ENCODE measurements at places on chromosomes 4 and X. TPM values are rescaled to one million over a fixed set of nuclear protein-coding genes. Genes with fewer than 3 reads are reported as not detected.

GRCh38 chr4:7634661-7635251, 200.0 kb upstream of the PSAPL1 start:
- no peak for DNase-seq

- DNase-seq, result no peak
Measured at GRCh38 chr4:165177725-165178666, 29.4 kb upstream of the KLHL2 start.

Gene DUSP9
- 0.42 TPM for total RNA-seq

DNA sequence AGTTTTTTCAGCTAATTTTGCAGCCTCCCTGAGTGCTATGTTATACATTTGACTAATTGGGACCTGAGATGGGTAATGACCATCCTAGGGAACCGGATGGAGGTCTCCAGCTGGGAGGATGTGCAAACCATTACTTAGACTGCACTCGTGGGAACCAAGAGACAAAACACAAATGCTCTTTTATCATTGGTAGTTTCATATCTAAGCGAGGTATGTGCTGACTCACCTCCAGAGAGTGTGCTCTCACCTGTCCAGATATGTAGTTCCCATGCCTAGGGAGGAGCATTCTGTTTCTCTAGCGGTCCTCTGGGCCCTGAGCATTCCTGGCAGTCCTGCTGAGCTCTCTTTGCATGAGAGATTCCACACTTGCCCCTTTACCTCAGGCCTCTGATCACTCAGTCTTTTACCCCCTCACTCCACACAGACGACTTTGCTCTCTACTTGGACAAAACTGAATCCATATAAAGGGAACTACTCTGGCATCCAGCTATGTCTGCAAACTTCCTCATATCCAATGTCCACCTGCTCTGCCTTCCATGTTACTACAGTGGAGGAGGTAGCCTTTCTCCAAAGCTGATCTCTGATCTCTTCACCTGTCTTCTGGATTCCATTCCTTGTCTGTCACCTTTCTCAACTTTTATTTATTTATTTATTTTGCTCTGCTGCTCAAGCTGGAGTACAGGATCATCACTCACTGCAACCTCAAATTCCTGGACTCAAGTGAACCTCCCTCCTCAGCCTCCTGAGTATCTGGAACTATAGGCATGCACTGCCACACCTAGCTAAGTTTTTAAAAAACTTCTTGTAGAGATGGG, 88.4 kb downstream of the LRP2BP start:
- no peak for DNase-seq

GRCh38 chrX:41300758-41301437, 33.1 kb upstream of the DDX3X start:
- DNase-seq, result no peak

Gene SFRP2
- total RNA-seq, result 0.68 TPM

- DNase-seq, result no peak
Measured at GRCh38 chrX:103254171-103254824, 657 bp downstream of the TCEAL8 start.

DNA sequence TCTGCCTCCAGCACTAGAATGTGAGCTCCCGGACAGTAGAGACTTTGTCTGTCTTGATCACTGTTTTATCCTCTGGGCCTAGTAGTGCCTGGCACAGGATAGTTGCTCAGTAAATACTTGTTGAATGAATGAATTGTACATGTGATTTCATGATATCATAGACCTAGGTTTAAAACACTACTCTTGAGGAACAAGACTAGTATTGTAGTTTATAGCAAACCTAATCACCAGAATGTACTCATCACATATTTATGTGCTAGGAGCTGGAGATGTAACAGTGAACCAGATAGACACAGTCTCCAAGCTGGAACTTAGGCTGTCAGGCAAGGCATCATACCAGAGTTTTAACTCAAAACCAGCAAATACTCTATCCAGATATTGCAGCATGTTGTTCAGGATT, 23.5 kb downstream of the GAB3 start:
- DNase-seq, result no peak

DNA sequence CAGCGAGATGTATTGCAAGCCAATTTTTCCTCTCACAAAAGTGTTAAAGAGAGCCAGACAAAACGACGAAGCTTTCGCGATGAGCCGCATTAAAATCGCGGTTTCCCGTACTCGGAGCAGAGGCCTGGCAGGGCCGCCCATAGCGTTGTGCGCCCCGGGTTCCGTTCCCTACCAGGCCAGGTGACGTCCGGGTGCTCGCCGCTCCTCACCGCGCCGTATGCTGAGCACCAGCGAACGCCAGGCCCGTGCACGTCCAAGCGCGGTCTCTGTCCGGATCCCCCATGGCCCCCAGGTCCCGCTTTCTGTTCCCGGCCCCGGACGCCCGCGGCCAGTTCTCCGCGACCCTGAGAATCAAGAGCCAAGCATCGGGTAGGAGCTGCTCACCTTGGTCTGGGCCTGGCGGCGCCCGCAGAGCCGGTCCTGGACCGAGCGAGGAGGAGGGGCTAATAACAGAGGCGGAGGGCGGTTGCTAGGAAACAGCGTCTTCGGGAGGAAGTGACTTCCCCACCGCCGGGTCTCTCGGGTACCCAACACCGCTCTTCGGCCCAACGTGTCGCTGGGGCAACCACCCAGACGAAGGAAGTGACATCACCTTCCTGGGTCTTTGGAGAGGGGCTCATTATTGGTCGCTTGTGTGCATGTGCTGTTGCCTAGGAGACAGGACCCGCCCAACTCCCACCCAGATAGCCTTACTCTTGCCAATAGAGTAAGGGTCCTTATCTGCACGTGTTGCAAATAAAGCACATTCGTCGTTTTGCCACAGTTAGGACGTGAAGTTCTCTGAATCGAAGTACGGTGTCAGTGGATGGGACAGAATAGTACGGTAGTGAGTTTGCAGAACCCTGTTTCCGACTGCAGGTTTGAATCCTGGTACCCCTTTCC, at the start of gene MAP9:
TSS of gene MAP9 (minus strand) at position 579 of the 882 bp plus-strand sequence. CDS start 1,115 bp downstream, outside the sequence.
- DNase-seq, result peak; percentile 82

Gene SYTL5
- not detected for total RNA-seq

DNA sequence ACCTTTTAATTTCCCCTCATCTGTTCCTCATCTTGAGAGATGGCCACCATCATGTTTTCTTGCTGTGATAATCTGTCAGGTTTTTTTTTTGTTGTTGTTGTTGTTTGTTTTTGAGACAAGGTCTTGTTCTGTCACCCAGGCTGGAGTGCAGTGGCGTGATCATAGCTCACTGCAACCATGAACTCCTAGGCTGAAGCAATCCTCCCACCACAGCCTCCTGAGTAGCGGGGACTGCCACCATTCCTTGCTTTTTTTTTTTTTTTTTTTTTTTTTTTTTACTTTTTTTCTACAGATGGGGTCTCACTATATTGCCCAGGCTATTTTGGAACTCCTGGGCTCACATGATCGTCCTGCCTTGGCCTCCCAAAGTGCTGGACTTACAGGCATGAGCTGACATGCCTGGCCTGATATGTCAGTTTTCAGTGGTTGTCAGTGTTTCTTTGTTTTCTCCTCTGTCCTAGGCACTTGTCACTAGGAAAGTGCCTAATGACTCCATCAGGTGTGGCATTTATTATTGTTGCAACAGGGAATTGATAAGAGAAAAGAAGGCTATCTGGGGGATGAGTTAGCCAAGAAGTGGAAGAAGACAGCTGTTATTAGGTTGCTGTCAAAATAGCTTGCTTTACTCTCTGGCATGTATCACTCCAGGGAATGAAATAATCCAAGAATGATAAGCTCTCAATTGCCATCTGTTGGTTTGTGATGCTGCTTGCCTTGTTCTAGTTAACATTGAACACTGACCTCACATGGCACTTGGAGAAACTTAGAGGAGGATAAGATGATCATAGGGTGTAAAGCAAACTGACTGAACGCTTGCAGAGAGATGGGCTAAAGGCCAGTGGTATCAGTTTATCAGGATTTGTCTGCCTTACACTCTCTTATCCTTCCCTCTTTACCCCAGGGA, 41.7 kb downstream of the TMEM164 start:
- no peak for DNase-seq

Gene SOWAHB
- total RNA-seq, result 0.05 TPM

Gene DDIT4L
- not detected for total RNA-seq

GRCh38 chr4:154218051-154218450, 273.5 kb downstream of the DCHS2 start:
- DNase-seq, result no peak

Gene SMAD1
- 2.3 TPM for total RNA-seq

Gene GABRB1
- not detected for total RNA-seq

- DNase-seq, result no peak
Measured at GRCh38 chr4:169385376-169385775, 114.6 kb upstream of the SH3RF1 start.

DNA sequence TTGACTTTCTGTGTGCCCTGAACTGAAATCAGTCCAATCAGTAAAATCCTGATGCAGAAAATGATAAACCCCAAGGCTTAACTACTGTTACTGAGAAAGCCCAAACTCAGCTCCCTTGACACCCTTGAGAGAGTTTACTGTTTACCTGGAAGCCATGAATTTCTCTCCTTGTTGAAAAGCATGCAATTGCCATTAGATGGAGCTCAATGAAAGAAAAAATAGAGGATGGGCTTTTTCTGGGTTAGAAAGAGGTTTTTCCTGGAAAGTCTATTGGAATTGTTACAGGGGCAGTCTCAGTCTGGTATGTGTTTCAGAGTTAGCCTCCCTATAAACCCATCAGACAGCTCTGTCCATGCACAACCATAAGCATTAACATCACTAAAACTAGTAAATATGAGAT, 66.4 kb upstream of the C4orf54 start:
- DNase-seq, result no peak

- no peak for DNase-seq
Measured at GRCh38 chr4:179536694-179537093, 2094.5 kb upstream of the AGA start.

Gene IL21
- 109 TPM for total RNA-seq

- DNase-seq, result no peak
Measured at GRCh38 chr4:10087152-10087791, 29.3 kb downstream of the WDR1 start.

Gene CLDN22
- total RNA-seq, result not detected

Gene ODAM
- total RNA-seq, result not detected

Gene RIPPLY1
- total RNA-seq, result not detected

DNA sequence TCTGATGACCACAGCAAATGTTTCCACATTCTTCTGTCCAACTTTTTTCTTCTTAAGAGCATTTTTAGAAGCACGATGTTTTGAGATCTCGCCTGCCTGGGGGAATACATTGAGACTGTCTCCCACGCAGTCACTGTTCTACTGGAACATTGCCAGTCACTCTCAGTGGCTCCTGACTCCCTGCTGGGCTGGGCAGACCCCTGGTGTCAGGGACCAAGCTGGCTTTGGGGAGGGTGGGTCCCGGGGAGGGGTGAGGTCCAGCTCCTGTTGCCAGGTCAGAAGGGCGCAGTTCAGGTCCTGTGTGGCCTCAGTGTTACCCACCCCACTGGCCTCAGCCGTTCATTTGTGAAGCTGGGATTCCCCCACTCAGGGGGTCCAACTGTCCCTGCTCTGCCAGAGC, 18.9 kb upstream of the ABLIM2 start:
- no peak for DNase-seq

Gene SMARCA1
- 0.45 TPM for total RNA-seq

Gene PFKFB1
- 0.51 TPM for total RNA-seq

Gene SPANXA2
- total RNA-seq, result not detected

GRCh38 chr4:21181716-21182115, 481.5 kb downstream of the PACRGL start:
- no peak for DNase-seq

DNA sequence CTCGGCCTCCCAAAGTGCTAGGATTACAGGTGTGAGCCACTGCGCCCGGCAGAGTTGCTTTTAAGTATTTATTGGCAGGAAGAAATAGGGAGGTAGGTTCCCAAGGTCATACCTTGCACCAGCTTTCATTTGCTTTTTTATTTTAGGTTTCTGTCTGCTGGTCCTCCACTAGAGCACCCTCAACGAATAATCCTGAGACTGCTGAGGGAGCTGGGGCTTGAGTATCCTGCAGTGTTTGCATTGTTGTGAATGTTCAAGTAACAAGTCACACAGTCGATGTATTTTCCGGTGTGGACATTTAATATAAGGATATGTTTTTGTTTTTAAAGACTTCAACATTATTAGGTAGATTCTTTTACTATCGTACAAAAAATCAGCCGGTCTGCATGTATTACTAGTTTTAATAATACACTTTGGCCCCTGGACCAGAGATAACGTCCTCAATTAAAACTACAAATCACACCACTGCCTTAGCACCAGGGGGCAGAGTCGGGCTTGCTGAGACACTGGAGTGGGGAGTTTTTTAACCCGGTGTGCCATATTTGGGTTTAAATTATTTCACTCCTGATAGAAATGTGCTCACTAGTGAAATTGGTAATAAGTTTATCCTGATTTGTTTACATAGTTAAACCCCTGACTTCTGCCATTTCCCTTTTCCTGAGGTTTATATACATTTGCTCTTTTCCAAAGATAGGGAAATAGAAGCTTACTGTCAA, 11.6 kb downstream of the SMIM20 start:
- no peak for DNase-seq

- DNase-seq, result no peak
Measured at GRCh38 chrX:7801711-7802110, 41.3 kb upstream of the VCX start.

GRCh38 chrX:47658301-47658683, 688 bp downstream of the UXT start:
- DNase-seq, result no peak

DNA sequence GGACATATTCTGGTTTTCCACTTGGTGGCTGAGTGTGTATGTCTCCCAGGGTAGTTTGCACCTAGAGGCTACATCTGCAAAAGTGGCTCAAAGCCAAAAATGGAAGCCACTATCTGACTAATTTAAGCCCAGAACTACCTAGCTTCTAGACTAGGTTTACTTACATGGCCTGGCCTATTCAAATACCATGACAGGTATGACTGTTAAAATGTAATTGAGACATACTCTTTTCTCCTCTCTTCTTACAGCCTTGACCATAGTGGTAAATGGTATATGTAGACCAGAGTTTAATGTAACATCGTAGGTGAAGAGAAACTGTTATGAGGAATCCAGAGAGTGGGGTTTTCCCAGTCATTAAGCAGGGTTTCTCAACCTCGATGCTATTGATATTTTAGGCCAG, 2.6 kb upstream of the TRPC5 start:
- no peak for DNase-seq

- no peak for DNase-seq
Measured at GRCh38 chr4:68148800-68149685, 19.4 kb upstream of the TMPRSS11F start.

GRCh38 chr4:133997436-133997835, 204.2 kb downstream of the PABPC4L start:
- no peak for DNase-seq

Gene ADH7
- not detected for total RNA-seq

DNA sequence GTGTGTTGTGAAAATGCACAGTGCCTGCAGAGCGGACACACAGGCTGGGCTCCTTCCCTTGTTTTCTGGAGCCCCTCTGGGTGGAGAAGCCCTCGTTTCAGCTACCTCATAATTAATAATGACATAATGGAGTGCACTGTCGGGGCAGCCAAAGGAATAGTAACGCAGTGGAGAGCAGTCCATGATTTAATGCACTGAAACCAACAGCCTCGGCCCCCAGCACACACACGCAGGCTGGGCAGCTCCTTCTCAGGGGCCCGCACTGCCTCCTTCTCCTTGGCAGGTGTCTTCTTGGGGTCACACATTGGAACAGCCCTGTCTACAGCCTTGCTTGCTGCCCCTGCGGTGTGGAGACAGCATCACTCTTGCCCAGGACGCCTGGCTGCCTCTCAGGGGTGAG, 89.2 kb downstream of the DCTD start:
- no peak for DNase-seq

Gene FHIP1A
- total RNA-seq, result 0.11 TPM

Gene GIMD1
- total RNA-seq, result not detected

All from activated T-cell treated with anti-CD3 and anti-CD28 coated beads, Interleukin-2, amount 50 U/mL, for 4 hours (primary cell).